ENCODE measurements at places on chromosomes 2 and 18.
A peak's percentile ranks its signal among the peaks of the same experiment; 100 is the strongest.

GRCh38 chr2:15142069-15142689 is 419.0 kb downstream of the NBAS start:
- DNase-seq: peak; percentile 49

- DNase-seq: no peak
Measured at GRCh38 chr2:74461187-74462053, 3.2 kb downstream of the WBP1 start.

DNA sequence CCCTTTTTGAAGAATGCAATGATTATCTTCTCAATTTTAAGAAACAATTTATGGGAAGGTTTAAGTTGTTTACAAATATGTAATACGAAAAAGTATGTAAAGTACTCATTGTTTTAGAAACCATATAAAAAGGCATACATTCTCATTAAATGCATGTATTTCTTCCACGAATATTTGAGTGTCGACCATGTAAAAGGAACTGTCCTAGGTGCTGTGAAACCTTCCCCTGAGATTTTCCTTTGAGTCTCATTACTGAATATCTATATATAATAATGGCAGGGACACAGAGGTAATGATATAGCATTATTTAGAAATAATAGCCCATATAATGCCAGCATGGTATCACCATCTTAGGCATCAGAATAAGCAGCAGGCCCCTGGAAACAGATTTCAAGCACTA is 239.3 kb downstream of the ERBB4 start:
- DNase-seq: no peak

GRCh38 chr2:73059106-73059505 is 12.4 kb downstream of the SFXN5 start:
- no peak for DNase-seq

DNA sequence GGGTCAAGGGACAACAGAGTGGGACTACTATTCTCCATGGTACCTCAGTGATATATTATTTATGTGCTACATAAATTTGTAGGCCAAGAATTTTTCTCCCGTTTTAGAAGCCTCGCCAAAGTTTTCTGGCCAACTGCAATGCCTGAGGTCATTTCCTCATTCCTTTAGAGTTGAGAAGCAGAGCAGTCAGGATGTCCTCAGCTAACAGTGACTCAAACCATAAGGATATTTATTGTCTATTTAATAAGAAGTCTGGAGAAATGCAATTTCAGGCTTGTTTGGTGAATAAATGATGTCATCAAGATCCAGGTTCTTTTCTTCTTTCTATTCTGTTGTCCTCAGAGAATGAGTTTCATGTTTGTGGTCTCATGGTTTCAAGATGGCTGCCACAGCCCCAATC is 91.0 kb downstream of the ADCYAP1 start:
- DNase-seq: peak; percentile 83

DNA sequence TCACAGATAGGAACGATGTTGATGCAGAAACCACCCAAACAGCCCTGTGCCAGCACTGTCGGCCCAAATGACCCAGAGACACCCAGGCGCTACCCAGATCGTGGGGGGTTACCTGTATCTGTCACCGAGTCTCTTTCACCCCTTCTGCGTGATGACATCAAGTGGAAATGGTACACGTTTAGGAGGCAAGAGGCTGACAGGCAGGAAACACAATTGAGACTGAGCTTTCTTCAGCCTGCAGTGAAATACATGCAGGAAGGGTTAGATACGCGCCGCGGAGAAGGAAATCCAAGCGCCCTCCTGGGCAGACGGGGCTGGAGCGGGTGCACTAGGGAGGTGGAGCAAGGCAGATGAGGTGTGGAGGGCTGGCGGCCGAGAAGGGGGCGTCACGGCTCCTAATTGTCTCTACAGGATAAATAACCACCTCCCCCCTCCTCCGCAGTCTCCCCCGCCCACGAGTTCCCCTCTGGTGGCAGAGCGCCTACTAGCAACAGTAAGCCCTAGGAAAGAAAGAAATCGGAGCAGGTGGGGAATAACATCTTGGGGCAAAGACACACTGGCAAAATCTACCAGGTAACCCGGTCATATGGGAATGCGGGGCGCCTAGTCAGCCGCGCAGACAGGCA is at the start of gene RNF152:
RNF152 (minus strand) TSS at position 325 of the 626 bp plus-strand sequence. CDS start 76,544 bp downstream, outside the sequence.
- DNase-seq: peak; percentile 21

GRCh38 chr18:45171679-45172191 is 443.5 kb upstream of the SLC14A2 start:
- DNase-seq: no peak
